ENCODE measurements at places on chromosomes 3 and 15.

GRCh38 chr3:136465296-136465695 is 215.2 kb downstream of the PCCB start:
- DNase-seq, result no peak

DNA sequence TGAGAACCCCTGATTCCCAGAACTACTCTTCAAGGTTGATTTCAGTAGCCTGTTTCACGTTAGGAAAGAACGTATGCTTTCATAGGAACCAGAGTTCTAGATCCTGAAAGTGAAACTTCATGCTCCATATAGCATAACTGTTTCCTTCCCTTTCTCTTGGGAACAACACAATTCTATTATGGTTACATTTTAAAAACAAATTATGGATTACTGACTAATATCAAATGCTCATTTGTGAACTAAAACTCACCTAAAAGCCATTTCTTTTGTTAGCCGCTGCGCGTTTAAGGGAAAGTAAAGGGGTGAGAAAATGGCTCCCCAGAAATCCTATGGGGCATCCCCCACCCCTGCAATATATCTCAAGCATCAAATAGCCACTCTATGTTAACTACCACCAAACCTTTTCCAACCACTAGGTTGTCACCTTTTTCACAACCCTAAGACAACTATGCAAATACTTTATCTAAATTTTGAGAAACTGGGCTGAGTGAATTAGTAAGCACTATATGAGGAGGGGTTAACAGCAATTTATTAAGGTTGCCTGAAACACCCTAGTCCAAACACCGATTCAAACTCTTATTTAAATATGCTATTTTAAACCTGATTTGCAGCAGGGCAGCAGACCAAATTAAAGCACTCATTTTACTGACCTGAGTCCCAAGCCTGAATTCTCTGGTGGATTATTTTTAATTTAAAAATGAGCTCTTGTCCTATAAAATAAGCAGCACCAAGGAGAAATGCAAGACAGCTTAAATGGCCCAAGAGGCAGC is 2.4 kb downstream of the SIAH2 start:
- DNase-seq, result no peak

GRCh38 chr15:50879016-50879617 is 29.4 kb upstream of the AP4E1 start:
- DNase-seq, result no peak

DNA sequence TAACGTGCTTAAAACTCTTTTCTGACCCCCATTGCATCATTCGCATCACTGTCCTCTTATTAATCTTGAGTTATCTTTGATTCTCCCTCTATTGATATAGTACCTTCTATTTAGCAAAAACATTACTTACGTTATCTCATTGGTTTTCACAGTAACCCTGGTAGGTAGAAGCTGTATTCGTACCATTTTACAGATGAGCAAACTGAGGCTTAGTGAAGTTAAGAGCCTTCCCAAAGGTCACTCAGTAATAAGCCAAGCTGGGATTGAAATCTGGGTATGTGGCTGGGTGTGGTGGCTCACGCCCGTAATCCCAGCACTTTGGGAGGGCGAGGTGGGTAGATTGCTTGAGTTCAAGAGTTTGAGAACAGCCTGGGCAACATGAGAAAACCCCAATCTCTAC is 244.0 kb downstream of the THSD4 start:
- DNase-seq, result no peak

- DNase-seq, result no peak
These were observed 387.6 kb upstream of the CBLB start for GRCh38 chr3:106256249-106256957.

DNA sequence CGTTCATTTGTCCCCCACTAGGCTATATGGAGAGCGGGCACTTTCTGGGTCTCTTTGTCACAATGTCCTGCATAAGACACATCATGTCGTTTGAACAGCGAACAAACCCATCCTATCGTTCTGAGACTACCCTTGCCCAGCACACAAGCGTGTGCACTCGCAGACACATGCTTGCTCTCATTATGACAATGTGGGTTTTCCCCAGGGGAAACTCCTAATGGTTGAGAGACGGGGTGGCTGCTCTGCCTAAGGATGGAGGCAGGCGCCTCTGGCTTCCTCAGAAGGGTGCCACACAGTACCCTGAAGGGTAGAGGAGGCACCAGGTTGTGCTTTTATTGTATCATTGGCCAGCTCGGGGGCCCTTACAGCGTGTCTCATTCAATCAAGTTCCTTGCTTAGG is 51.0 kb upstream of the MYZAP start:
- DNase-seq, result no peak

GRCh38 chr15:56291741-56292140 is 48.1 kb upstream of the RFX7 start:
- DNase-seq, result no peak

GRCh38 chr15:96296264-96296663 is 34.2 kb upstream of the NR2F2 start:
- no peak for DNase-seq

GRCh38 chr3:37987751-37988179 is 2.8 kb upstream of the VILL start:
- no peak for DNase-seq

DNA sequence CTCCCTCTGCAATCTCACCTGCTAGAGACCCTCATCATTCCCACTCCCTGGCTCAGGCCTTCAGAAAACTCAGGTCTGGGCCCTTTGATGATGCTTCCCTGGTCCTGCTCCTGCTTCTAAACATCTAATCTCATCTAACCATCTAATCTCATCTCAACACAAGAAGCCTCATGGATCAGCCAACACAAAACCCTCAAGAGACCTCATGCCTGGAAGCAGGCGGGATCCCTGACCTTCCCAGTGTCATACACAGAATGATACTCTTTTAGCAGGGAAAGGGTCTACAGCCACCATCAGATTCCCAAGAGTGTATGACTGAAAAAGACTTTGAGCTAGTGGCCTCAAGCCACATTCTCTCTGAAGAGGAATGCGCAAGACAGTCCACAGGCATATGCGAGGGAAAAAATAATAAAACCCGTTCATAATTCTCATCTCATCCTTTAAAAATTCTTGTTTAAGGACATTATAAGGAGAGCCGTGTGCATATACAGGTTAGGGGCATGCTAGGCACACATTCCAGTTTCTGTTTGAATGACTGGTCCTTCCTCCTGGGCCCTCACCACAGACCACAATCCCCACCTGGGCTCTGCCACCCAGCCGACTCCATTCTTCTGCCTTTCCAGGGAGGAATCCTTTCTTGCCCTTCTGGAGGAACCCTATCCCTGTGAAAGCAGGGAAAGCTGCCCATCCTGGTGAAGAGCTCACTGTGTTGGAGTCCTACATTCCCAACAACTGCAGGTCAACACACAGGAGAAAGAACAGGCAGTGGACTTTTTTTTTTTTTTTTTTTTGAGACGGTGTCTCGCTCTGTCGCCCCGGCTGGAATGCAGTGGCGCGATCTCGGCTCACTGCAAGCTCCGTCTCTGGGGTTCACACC is 2.2 kb downstream of the ZXDC start:
- DNase-seq, result no peak

DNA sequence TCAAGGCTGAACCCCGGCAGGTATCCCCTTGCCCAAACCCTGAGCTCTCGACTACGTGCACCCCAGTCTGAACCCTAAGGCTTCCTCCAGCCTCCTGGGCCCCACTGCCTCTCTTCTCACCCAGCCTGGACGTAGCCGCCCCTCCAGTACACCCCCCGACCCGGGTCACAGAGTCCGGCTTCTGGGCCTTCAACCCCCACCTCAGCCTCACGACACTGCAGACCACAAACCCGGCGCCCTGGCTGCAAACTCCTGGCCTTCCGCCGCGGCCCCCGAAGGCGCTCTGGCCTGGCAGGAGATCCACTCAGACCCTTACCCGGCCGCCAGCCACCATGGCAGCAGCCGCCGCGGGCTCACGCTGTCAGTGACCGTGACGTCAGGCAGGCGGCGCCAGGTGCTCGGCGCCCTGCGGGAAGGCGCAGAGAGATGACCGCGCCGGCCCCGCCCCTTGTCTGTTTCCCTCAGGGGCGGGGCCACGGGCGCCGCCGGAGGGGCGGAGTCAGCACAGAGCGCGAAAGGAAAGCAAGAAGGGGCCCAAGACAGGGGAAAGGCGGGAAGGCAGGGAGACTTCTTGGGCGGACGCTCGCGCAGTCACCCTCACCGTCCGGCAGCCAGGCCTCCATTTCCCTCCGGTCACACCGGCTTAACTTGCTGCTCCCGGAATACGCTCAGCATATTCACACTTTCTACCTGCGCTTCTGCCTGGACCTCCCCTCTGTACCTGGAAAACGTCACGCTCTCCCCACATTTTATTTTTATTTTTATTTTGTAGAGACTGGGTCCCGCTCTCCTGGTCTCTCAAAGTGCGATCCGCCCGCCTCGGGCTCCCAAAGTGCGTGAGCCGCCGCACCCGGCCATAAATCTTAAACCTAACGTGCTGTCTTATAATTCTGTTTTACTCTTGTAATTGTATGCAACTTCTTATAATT is at the start of gene RMDN3:
TSS of gene RMDN3 (minus strand) at position 372 of the 929 bp plus-strand sequence. CDS start 471 bp downstream, outside the sequence.
- peak; percentile 67 for DNase-seq

GRCh38 chr3:48634661-48635221 is 520 bp downstream of the SLC26A6 start:
- DNase-seq, result no peak

DNA sequence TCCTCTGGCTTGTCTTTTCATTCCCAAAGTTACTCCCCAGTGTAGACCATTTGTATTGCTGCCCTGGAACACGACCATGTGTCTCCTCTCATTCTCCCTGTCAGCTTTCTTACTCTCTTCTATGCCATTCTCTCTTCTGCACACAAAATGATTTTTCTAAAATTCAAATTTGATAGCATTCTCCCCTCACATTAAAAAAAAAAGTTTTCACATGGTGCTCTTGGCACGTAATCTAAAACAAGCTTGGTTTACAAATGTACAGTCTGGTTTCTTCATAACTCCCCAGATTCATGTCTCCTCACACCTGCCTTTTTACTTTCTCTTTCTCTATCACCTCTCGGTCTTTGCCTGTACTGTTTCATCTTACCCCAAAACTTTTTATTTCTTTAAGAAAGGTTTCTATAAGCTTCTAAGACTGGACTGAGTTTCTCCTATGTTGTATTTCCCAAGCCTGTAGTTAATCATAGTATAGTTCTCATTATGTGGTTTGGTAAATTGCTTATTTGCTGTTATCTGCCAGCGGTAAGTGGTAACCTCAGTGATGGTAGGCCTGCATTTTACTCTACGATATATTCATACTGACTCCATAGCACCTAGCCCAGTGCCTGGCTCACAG is 31.2 kb downstream of the BCHE start:
- DNase-seq, result no peak

DNA sequence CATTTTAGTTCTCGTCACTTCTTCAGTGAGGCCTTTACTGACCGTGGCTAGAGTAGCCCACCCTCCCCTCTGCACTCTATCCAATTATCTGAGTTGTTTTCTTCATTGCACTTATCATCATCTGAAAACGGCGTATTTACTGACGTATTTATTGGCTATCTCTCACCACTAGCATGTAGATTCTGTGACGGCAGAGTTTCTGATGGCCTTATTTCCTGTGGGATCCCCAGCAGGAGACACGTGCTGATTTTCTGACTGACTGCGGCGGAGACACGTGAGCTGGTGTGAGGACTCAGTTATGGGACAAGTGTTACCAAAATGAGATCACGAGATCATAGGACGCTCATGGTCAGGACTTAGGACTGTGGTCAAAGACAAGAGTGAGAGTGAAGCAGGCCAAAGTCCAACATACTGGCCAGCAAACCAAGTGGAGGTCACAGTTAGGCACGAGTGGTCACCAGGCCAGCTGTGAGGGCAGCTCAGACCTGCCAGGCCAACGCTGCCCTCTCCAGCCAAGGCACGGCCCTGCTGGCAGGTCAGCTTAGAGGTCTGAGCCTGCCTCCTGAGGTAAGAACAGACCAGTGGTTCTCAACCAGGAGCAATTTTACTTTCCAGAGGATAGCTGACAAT is 50.6 kb upstream of the BNIP2 start:
- DNase-seq, result no peak

DNA sequence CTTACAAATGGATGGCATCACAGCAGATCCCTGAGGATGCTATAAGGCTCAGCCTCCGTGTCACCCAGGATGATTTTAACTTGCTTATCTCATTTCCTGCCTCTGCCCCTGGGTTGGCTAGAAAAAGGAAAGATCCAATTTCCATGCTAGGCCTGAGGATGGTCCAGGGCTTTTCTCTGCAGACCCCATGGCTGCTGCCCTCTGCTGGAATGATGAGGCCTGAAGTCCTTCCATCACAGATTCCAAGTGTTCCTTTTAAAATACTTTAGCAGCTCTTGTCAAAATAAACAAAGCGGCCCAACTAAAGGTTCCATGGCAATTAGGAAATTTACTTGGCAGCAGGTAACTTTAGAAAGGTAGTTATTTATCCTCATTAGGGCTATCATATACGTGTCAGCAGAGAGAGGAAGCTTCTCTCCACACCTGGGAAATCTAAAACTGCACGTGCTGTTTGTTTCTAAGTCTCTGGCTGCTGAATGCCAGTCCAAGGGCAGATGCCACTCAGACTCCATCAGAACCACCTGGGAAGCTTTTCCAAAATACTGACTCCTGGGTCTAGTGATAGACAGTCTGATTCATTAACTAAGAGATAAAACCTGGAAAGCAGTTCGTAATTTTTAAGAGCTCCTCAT is 401.9 kb upstream of the IL12A start:
- DNase-seq, result no peak

- no peak for DNase-seq
These were observed 61.1 kb upstream of the TSEN2 start for GRCh38 chr3:12423131-12423530.

GRCh38 chr3:55285156-55285555 is 201.9 kb downstream of the WNT5A start:
- DNase-seq, result no peak

GRCh38 chr15:75362642-75363249 is 5.7 kb downstream of the MAN2C1 start:
- no peak for DNase-seq

GRCh38 chr3:194177141-194177540 is 41.2 kb downstream of the HES1 start:
- DNase-seq, result no peak

DNA sequence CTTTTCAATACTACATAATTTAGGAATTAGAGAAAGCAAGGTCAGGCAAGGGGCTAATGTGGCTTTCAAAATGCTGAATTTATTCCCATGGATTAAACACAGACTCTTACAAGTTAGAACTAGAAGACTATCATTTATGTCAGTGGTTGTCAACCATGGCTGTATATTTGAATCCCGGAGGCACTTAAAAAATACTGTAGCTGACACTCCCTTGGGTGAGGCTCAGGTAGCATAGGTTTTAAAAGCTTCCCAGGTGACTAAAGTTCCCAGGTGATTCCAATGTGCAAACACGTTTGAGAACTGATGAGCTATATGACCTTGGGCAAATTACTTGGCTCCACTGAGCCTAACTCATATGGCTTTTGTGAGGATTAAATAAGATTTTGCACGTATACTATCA is 29.6 kb downstream of the AAGAB start:
- DNase-seq, result no peak

DNA sequence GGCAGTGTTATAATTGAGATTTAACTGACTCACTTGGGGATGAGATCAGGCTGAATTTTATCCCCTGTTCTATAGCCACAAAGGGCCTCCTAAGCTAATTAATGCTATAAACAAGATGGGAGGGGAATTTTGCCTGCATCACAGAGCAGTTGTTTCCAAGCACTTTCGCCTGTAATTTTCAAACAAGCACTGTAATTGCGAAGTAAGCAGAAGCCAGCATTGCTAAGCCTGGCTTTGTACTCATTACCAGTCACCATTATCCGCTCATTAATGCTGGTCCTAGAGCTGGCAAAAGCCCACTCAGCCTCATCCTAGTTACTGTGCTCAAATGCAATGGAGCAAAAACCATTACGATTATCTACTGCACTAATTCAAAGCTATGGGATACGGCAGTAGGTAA is 356.6 kb upstream of the UBE2E2 start:
- no peak for DNase-seq

GRCh38 chr3:117084277-117084676 is 374.7 kb downstream of the TUSC7 start:
- DNase-seq, result no peak

- DNase-seq, result no peak
These were observed 144.5 kb downstream of the PDZRN3 start for GRCh38 chr3:73480187-73480672.

Measured in DMS79 (cell line).